ENCODE measurements at places on chromosomes 3 and 15. TPM values are rescaled to one million over a fixed set of nuclear protein-coding genes. Genes with fewer than 3 reads are reported as not detected.

GRCh38 chr15:32825219-32825618, 107.4 kb downstream of the GREM1 start:
- DNase-seq = no peak
- no peak overlapping the region for H3K27ac ChIP-seq
- H3K4me3 ChIP-seq = no peak overlapping the region
- H3K36me3 ChIP-seq = no peaks in the 10 kb centered on the region
- no peaks in the 10 kb centered on the region for H3K27me3 ChIP-seq

DNA sequence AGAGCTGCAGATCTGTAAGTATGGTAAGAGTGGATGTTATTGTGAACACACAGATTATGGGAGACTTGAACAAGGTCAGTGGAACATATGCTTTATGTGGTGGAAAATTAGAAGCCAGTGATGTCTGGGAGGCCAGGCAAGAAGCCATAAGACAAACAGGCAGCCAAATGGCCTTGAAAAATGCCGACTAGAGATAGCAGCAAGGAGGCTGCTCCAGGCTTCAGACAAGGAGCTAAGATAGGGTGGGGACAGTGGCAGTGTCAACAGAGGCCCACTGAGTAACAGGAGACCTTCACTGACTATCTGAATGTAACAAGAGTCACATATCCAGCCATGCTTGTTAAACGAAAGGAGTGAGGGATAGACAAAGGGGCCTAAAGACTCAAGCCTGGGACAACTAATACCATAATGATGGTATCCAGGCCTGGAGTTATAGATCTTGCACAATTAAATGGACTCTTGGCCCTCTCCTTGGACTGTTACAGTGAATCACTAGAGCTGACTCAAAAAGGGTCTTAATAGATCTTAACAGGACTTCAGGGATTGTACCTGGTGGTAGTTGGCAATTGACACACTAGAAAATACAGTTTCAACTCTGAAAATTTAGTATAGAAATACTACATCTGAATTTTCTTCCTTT, 50.6 kb downstream of the CFAP20DC start:
- no peaks in the 10 kb centered on the region for H3K27me3 ChIP-seq
- DNase-seq = no peak
- H3K4me3 ChIP-seq = no peak overlapping the region
- H3K36me3 ChIP-seq = no peaks in the 10 kb centered on the region

DNA sequence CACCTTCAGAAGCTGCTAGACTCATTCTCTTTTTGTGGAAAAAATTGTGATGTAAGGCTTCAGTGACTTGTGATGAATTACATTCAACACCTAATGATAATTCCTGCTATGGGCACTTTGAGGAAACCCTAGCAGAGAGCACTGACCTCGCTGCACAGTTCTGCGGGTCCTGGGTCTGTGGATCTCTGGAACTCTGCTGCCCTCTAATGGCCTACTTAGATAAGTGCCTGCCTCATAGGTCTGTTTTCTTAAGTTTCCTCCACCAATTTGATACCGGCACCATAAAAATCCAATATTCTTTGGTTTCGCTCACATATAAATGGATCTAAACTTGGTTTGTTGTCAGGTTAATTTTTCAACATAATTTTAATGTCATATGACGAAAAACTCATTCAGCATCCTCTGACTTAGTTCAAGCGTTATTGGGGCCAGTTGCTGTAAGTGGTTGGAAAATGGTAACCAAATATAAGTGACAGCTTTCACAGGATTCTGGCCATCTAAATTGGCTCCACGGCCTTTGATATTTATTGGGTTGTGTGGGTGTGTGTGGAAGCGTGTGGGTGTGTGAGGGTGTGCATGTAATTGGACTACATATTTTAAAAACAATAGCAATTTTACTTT, 10.4 kb downstream of the SLITRK3 start:
- H3K27ac ChIP-seq = no peak overlapping the region
- no peaks in the 10 kb centered on the region for H3K27me3 ChIP-seq
- peak; percentile 45 for DNase-seq
- H3K4me3 ChIP-seq = no peak overlapping the region
- H3K4me1 ChIP-seq = no peaks in the 10 kb centered on the region
- peaks cover 3% of the 10 kb centered on the region for H3K36me3 ChIP-seq

- no peak overlapping the region for H3K4me3 ChIP-seq
- H3K36me3 ChIP-seq = no peaks in the 10 kb centered on the region
- no peaks in the 10 kb centered on the region for H3K27me3 ChIP-seq
- H3K27ac ChIP-seq = no peak overlapping the region
- no peaks in the 10 kb centered on the region for H3K4me1 ChIP-seq
Measured at GRCh38 chr3:102193255-102193654, 241.6 kb upstream of the ZPLD1 start.

DNA sequence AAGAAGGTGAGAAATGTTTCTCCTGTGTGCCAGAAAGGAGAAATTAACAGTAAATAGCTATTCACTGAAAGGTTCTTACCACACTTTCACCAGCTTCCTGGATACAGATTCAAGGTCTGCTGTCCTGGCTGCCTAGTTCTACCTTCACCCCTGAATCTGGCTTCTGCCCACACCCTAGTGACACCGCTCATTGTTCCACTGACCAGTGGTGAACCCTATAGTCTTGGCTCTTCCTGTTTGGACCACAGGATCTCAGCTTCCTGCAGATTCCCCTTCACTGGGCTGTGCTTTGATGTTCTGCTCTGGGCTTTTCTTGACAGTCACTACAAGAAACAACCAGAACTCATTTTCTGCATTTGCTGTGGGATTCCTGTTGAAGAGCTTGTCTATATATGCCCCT, 250.0 kb downstream of the XXYLT1 start:
- H3K4me3 ChIP-seq = no peak overlapping the region
- peak; percentile 34 for DNase-seq
- H3K27me3 ChIP-seq = no peaks in the 10 kb centered on the region
- no peaks in the 10 kb centered on the region for H3K4me1 ChIP-seq
- no peaks in the 10 kb centered on the region for H3K36me3 ChIP-seq
- H3K27ac ChIP-seq = no peak overlapping the region

TP63 gene
- not detected for total RNA-seq

GRCh38 chr15:60004846-60005351, 788 bp downstream of the FOXB1 start:
- H3K4me3 ChIP-seq = peak overlapping the region; percentile 12
- no peak overlapping the region for H3K27ac ChIP-seq
- no peaks in the 10 kb centered on the region for H3K4me1 ChIP-seq

DNA sequence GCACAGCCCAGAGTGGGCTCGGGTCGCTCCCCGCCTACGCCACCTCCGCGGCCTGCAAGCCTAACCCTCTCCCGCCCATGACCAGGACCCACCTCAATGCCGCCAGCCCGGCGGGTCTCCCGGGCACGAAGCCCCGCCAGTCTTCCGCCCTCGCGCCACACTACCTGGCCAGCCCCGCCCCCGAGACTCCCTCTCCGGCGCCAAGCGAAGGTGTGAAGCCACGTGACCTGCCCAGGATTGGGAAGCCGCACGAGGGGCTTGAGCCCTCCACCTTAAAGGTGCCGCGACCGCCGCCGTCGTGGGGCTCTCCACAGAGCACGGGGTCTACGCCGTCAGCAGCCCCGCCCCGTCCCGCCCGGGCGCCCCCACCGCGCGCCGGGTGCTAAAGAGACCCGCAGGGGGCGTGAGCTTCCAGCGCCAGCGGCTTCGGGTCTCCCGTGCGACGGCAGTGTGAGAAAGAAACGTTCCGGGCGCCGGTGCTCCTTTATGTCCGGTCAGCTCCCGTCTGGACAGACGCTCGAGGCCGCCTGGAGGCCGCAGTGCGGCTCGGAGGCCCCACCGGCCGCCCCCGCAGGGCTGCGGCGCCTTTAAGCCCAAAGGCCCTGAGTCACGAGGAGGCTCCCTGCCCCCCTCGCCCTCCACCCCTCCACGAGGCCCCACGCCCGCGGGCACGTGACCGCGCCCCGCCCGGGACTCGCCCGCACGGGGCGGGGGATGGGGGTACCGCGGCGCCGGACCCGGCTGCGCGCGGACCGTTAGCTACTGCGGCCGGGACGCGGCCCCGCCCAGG, at the start of gene CPEB1:
TSS of gene CPEB1 (minus strand) at position 319 of the 790 bp plus-strand sequence. CDS start 18,904 bp downstream, outside the sequence.
- peak; percentile 68 for DNase-seq
- no peaks in the 10 kb centered on the region for H3K36me3 ChIP-seq
- H3K4me1 ChIP-seq = peaks cover 25% of the 10 kb centered on the region
- peak within 1 kb of the TSS; percentile 24 for H3K4me3 ChIP-seq
- no peaks in the 10 kb centered on the region for H3K27me3 ChIP-seq
- peak within 1 kb of the TSS; percentile 67 for H3K27ac ChIP-seq

RTP3 gene
- not detected for total RNA-seq

GRCh38 chr3:59831394-59831793, 781.6 kb upstream of the CFAP20DC start:
- H3K27me3 ChIP-seq = no peaks in the 10 kb centered on the region
- H3K27ac ChIP-seq = no peak overlapping the region
- H3K36me3 ChIP-seq = no peaks in the 10 kb centered on the region
- no peaks in the 10 kb centered on the region for H3K4me1 ChIP-seq
- DNase-seq = no peak

DNA sequence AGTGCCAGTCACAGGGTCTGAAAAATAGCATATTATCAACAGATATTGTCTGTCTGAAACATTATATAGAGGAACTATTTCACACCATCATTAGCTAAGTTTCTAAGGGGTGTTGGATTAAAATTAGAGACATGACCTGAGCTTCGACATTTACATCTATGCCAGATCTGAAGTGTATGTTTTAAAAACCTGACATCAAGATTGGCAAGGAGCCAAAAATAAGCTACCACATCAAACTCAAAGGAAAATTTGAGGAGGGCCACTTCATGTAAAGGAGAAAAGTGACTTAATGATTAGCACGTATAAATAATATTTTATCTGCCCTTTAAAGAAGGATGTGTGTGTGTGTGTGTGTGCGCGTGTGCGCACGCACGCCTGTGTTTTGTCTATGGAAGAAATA, 752.0 kb upstream of the GRM7 start:
- H3K4me3 ChIP-seq = no peak overlapping the region
- H3K36me3 ChIP-seq = no peaks in the 10 kb centered on the region
- no peaks in the 10 kb centered on the region for H3K4me1 ChIP-seq
- H3K27me3 ChIP-seq = no peaks in the 10 kb centered on the region

CSTA gene
- total RNA-seq = not detected

ERICH6 gene
- total RNA-seq = not detected

LEKR1 gene
- total RNA-seq = 4.8 TPM

GRCh38 chr3:20056725-20057611, 16.7 kb downstream of the KAT2B start:
- H3K27me3 ChIP-seq = no peaks in the 10 kb centered on the region
- peak overlapping the region; percentile 66 for H3K27ac ChIP-seq
- DNase-seq = peak; percentile 44

DNA sequence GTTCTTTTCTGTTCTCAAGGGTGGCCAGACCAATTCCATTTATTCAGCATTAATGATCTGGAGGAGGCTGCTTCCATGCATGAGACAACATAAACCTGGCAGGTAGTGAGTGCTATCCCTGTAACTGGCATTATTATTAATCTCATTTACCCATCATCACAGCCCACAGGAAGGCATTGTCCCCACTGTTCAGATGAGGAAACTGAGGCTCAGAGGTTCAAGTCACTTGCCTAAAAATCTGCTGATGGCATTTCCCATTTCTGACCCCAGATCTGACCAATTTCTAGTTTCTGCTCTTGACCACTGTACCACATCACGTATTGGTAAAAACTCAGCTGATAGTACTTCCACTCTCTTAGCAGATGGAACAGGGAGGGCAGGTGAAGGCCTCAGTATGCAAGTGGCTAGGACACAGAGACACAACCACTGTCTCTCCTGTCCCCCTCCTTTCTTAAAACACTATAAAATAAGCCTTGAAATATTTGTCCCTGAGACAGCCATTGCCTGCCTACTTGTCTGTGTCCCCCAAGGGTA, 36.1 kb downstream of the TRANK1 start:
- no peaks in the 10 kb centered on the region for H3K4me1 ChIP-seq
- no peaks in the 10 kb centered on the region for H3K36me3 ChIP-seq
- DNase-seq = no peak
- peak overlapping the region; percentile 74 for H3K27ac ChIP-seq
- H3K27me3 ChIP-seq = no peaks in the 10 kb centered on the region

GREM1 gene
- 5.4 TPM for total RNA-seq

DNA sequence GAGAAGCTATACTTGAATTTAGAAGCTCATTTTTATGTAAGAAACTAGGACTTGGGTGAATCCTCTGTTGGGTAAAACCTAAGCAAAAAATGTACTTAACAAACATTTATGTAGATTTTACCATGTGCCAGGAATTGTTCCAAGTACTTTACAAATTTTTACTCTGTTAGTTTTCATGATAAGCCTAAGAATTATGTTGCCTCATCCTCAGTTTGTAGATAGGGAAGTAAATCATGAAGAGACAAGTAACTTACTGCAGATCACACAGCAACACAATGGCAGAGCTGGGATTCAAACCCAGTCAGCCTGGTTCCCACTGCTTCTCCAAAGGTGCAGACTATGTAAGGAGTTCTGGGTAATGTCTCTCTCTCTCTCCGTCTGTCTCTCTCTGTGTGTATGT, 169.9 kb downstream of the DIPK2A start:
- no peaks in the 10 kb centered on the region for H3K4me1 ChIP-seq
- no peak overlapping the region for H3K4me3 ChIP-seq
- no peaks in the 10 kb centered on the region for H3K36me3 ChIP-seq

DNA sequence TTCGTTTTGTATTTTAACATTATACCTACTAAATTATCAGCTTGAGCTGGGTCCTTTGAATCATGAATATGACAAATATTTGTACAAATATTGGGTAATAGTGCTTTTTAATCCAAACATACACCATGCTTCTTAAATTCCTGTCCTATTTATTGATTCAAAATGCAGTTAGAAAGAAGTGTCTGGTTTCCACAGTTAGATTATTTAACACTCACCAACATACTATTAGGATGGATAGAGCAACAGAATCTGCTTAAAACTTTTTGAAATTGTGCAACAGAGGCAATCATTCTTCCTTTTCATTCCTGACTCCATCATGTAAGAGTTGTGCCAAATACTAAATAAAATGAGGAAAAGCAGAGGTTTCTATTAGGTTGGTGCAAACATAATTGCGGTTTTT, 281.2 kb downstream of the LSAMP start:
- H3K36me3 ChIP-seq = no peaks in the 10 kb centered on the region
- no peak overlapping the region for H3K4me3 ChIP-seq
- no peaks in the 10 kb centered on the region for H3K4me1 ChIP-seq
- no peak overlapping the region for H3K27ac ChIP-seq
- no peaks in the 10 kb centered on the region for H3K27me3 ChIP-seq

DNA sequence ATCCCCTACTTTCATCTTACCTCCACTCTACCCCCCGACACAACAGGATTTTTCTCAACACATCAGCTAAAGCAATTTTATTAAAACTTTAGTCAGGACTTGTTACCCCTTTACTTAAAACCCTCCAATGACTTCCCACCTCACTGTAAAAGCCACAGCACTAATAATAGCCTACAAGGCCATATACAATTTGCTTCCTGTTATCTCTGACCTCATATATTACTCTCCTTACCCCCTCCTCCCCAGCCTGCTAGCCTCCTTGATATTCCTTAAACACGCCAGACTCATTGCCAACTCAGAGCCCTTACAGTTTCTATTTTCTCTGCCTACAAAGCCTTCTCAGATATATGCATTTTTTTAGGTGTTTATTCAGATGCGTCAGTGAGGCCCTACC, 54.4 kb downstream of the DCUN1D1 start:
- no peak overlapping the region for H3K27ac ChIP-seq
- H3K4me3 ChIP-seq = no peak overlapping the region
- DNase-seq = no peak
- no peaks in the 10 kb centered on the region for H3K4me1 ChIP-seq
- H3K27me3 ChIP-seq = no peaks in the 10 kb centered on the region

GRCh38 chr3:132457286-132457685, 40.0 kb downstream of the DNAJC13 start:
- H3K27me3 ChIP-seq = no peaks in the 10 kb centered on the region
- H3K4me1 ChIP-seq = no peaks in the 10 kb centered on the region
- H3K4me3 ChIP-seq = no peak overlapping the region
- DNase-seq = no peak
- H3K27ac ChIP-seq = no peak overlapping the region
- H3K36me3 ChIP-seq = no peaks in the 10 kb centered on the region

ABHD6 gene
- total RNA-seq = 12.9 TPM
